NCI-H1694 (cell line): ENCODE measurements at places on chromosomes 1 and 21.
A peak's percentile ranks its signal among the peaks of the same experiment; 100 is the strongest.

DNA sequence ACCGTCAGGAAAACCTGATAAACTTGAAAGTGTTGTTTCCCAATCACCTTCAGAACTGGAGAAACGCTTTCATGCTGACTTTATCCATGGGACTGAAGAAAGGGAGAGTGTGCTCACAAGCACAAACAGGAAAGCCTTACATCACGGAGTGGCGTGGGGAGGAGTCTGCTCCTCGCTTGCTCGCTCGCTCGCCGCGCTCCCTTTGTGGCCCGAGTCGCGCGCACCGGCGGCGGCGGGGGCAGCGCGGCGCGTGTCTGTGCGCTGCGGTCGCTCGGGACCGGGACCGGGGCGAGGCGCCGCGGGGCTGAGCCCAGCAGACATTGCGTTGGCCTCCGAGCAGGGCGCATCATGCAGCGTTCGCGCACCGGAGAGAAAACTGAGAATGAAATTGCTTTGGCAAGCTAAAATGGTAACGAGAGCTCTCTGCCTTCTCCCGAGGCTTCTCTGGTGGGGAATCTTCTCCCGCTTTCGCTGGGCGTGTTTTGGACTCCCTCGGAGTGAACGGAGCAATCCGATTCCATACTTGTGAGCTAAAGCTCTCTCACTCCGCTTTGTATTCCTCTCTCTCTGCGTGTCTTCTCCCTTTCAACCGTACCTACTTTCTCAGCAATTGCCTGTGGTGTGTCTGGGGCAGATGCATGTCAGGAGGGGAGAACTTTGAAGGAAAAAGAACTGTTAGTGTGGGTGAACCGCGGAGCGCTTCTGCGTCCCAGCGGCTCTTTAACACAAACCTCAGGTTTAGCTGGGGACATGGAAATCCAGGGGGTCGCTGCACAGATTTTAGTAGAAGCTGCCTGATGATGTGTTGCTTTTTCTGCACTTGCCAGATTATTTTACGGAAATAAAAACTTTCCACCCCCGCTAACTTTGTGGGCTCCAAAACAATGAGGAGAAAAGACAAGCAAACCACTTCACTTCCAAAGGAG, at the start of gene RGL1:
TSS of gene RGL1 (plus strand) at position 205 of the 926 bp plus-strand sequence. CDS start at position 383, 178 bp downstream.
- DNase-seq: peak; percentile 39

- no peak for DNase-seq
These were observed 32.9 kb downstream of the JAK1 start for GRCh38 chr1:64933296-64934070.

DNA sequence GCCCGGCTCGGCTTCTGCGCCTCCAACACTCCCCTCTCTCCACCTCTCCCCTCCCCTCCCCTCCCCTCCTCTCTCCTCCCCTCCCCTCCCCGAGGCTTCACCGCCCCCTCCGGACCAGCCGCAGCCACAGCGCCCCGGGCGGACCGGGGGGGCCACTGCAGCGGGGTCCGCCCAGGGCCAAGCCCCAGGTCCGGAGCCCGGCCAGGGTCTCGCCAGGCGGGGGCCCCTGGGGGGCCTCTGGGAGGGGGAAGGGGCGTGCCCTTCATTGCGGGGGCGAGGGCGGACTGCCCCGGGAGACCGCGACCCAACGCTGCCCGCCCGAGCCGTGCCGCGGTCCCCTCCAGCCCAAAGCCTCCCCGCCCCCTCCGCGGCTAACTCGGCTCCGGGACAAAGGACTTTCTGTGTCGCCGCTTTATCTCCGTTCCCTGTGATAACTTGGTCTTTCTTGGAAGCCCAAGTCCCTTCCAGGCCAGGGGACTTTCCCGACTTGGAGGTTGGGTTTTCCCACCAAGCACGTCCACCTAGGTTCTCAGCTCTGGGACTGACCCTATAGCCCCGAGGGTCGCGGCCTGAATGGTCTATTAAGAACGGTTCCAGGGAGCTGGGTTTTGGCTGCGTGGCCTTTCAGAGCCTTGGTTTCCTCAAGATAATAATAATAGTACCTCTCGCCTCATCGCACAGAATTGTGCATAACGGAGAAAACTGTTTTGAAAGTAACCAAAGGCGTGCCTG, at the start of gene UBQLN4:
TSS of gene UBQLN4 (minus strand) at position 31 of the 732 bp plus-strand sequence. CDS start 97 bp downstream, outside the sequence.
- peak; percentile 84 for DNase-seq

DNA sequence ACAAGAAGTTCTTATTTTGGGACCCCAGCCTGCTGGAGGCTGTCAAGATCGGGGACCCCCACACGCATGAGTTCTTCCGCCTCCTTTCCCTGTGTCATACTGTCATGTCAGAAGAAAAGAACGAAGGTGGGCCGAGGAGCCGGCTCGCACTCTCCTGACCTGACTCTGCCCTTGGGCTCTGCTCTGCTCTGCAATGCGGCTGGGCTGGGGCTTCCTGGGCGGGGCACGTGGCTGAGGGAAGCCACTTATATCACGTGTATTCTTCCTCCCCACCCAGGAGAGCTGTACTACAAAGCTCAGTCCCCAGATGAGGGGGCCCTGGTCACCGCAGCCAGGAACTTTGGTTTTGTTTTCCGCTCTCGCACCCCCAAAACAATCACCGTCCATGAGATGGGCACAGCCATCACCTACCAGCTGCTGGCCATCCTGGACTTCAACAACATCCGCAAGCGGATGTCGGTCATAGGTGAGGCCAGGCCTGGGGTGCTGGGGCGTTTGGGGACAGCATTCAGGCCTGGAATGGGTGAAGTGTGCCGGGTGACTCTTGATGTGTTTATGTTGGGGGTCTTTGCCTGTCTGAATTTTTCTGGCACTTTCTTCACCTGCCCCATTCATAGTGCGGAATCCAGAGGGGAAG, 17.6 kb downstream of the ATP8B2 start:
- no peak for DNase-seq

- no peak for DNase-seq
These were observed 196.9 kb upstream of the C8B start for GRCh38 chr1:57162607-57163261.

- no peak for DNase-seq
These were observed 56.6 kb downstream of the LTN1 start for GRCh38 chr21:28936036-28936435.
